ENCODE measurements at places on chromosomes 16 and 17.

- DNase-seq, result no peak
Observed at GRCh38 chr17:50928646-50929045, 62.5 kb upstream of the TOB1 start.

- DNase-seq, result no peak
Observed at GRCh38 chr17:64002658-64003525, 4.7 kb downstream of the PRR29 start.

DNA sequence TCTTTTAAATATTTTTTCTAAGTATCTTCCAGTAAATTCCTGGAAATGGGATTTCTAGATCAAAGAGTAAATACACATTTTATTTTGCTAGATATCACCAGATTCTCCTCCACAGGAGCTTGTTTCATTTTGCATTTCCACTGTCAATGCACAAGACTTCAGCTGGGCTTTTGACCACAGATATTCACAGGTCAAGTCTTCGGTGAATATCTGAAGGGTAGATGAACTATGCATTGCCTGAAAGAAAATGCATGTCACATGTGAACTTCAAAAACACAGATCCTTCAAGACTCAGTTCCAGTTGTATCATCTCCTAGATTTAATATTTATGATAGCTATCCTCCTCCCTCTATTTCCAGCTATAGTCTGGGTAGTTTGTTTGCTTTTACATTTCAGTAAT, 963.6 kb upstream of the GOT2 start:
- DNase-seq, result no peak

- DNase-seq, result no peak
Observed at GRCh38 chr16:66569827-66570405, 3.7 kb downstream of the CMTM1 start.

- DNase-seq, result no peak
Observed at GRCh38 chr17:79615926-79616325, 5.1 kb upstream of the RBFOX3 start.

- no peak for DNase-seq
Observed at GRCh38 chr17:8698162-8698971, 46.3 kb downstream of the CCDC42 start.

GRCh38 chr17:78532311-78532710, 44.9 kb downstream of the DNAH17 start:
- no peak for DNase-seq

All from T-helper 1 cell (primary cell).